ENCODE measurements at places on chromosomes 3 and 15.

DNA sequence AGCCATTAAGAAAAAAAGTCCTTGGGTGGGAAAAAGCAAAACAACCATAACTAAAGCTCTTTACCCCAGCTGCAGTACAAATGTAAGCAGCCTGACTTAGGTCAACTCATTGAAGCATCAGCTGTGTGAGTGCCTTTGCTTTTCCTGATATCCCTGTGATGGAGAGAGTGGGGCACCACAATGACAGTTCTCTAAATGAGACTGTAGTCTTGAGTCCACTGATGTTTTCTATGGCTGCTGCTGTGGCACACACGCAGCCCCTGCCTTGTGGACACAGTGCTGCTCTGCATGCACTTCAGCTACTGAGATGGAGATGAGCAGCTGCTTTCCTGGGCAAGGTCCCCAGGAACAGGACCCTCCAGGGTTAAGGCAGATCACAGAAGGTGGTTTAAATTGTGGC lies 173.2 kb downstream of the KCNAB1 start:
- H3K36me3 ChIP-seq = no peaks in the 10 kb centered on the region
- H3K4me1 ChIP-seq = no peaks in the 10 kb centered on the region

- no peaks in the 10 kb centered on the region for H3K4me1 ChIP-seq
- DNase-seq = no peak
- no peak overlapping the region for H3K27ac ChIP-seq
- H3K4me3 ChIP-seq = no peak overlapping the region
These were observed 36.2 kb downstream of the HDC start for GRCh38 chr15:50229336-50229735.

DNA sequence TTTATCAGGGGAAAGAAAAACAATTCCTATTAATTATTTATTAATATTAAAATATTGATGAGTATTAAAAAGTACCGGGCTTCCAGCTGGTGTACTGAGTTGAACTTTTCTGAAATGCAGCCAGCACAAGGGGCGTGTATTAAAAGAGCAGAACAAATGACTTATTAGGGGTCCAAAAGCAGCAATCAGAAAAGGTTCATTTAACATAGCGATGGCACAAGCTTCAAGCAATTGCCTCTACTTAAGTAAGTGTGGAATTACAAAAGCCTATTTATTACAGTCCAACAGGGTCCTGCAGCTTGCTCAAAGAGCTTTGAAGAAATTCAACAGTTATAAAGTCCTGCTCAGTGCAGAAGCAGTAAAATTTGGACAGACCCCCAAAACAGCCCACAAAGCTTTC lies 285.6 kb downstream of the EPHA3 start:
- no peaks in the 10 kb centered on the region for H3K27me3 ChIP-seq
- no peak overlapping the region for H3K27ac ChIP-seq
- no peaks in the 10 kb centered on the region for H3K4me1 ChIP-seq
- H3K4me3 ChIP-seq = no peak overlapping the region

DNA sequence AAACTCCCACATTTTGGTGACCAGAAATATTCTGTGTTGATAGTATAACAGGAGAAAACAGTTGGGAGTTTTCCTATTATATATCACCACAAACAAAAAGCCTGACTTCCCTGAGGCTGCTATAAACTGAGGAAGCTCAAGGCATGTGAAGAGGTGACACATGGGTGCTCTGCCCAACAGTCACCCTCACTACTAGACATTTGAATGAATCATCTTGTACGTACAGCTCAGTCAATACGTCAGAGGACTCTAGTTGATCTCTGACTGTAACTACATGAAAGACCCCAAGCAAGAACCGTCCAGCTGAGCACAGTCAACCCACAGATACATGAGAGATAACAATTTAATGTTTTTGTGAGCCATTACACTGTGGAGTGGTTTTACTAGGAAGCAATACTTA lies 338.3 kb upstream of the ATP11B start:
- no peak overlapping the region for H3K27ac ChIP-seq
- no peak overlapping the region for H3K4me3 ChIP-seq
- DNase-seq = no peak
- H3K36me3 ChIP-seq = no peaks in the 10 kb centered on the region

- no peaks in the 10 kb centered on the region for H3K36me3 ChIP-seq
- no peak for DNase-seq
- H3K4me3 ChIP-seq = no peak overlapping the region
- H3K27me3 ChIP-seq = no peaks in the 10 kb centered on the region
These were observed 213.7 kb downstream of the DIPK2A start for GRCh38 chr3:144185276-144185675.
